ENCODE measurements at places on chromosomes 6 and 20. TPM values are rescaled to one million over a fixed set of nuclear protein-coding genes. Genes with fewer than 3 reads are reported as not detected.

DNA sequence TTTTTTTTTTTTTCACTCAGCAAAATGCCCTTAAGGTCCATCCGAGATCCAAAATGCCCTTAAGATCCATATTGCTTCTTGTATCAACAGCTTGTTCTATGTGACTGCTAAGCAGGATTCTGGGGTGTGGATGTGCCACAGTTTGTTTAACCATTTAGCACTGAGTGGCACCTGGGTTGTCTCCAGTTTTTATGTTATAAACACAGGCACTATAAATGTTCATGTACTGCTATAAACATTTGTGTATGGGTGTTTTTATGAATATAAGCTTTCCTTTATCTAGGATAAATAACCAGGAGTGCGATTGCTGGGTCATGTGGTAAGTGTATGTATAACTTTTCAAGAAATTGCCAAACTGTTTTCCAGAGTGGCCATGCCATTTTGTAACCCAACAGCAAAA lies 386.0 kb downstream of the RNGTT start:
- no peak overlapping the region for H3K27ac ChIP-seq
- no peaks in the 10 kb centered on the region for H3K36me3 ChIP-seq
- no peak for DNase-seq
- no peaks in the 10 kb centered on the region for H3K27me3 ChIP-seq

Gene HBS1L
- total RNA-seq, result 31.2 TPM

DNA sequence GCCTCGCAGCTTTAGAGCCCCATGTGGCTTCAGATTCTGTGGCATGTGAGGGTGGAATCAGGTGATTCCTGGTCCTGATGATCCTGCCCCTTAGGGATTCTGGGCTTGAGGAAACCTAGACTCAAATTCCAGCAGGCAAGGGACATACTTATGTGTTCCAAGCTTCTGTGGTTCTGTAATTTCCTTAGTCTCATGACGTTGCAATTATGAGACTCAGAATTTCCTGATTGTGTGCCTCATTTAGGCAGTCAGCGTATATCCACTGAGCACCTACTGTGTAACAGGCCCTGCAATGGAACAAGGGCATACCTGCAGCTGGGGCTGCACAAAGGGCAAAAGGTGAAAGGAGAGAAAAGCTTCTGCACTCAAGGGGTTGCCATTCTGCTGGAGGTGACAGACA lies 11.6 kb upstream of the BPIFB4 start:
- no peaks in the 10 kb centered on the region for H3K27me3 ChIP-seq
- no peaks in the 10 kb centered on the region for H3K36me3 ChIP-seq
- no peak overlapping the region for H3K4me3 ChIP-seq
- H3K27ac ChIP-seq, result no peak overlapping the region

- H3K36me3 ChIP-seq, result no peaks in the 10 kb centered on the region
- no peaks in the 10 kb centered on the region for H3K27me3 ChIP-seq
- H3K27ac ChIP-seq, result no peak overlapping the region
- no peak for DNase-seq
- no peaks in the 10 kb centered on the region for H3K4me1 ChIP-seq
These were observed 174.9 kb upstream of the C6orf118 start for GRCh38 chr6:165484178-165484889.

Gene KCNQ5
- total RNA-seq, result 0.21 TPM

- no peak for DNase-seq
- no peaks in the 10 kb centered on the region for H3K4me1 ChIP-seq
- H3K27ac ChIP-seq, result no peak overlapping the region
- no peaks in the 10 kb centered on the region for H3K27me3 ChIP-seq
These were observed 120.1 kb upstream of the TCF21 start for GRCh38 chr6:133768656-133769295.

DNA sequence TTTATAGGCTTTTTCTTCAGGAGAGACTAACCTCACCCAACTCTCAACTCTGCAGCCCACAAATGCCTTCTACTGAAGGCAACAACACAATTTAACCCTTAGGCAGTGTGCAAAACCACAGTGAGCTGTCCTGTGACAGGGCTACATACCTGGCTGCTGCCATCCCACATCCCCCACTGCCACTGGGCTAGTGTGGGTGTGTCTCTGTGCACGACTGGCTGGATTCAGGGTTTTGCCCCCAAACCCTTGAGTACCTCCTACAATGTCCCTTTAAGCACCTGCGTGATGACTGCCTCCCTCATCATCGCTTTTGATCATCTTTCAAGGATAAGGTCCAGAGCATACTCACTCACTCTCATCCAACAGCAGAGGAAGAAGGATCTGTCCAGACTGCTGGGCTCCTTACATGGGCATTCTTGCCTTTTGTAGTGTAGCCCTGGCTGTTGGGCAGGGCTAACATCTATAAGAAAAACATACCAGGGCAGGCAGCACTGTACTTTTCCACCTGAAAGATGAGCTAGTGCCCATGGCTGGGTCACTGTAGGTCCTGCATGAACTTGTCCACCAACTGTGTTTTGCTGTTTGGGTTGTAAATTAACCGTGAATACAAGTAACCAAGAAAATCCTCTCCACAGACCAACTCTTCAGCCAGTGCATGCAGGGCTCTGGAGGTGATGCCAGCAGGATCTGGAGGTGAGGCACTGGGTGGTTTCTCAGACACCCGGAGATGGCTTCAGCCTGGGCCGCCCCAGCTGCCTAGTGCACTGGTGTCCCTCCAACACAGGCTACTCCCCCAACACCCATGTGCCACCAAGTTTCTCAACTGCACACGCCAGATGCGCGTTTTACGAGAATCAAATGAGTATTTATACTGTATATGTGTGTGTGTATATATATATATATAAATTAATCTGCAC lies 45.2 kb downstream of the PLCG1 start:
- H3K4me3 ChIP-seq, result no peak overlapping the region
- peak; percentile 7 for DNase-seq
- H3K4me1 ChIP-seq, result no peaks in the 10 kb centered on the region
- H3K27me3 ChIP-seq, result no peaks in the 10 kb centered on the region
- no peak overlapping the region for H3K27ac ChIP-seq

DNA sequence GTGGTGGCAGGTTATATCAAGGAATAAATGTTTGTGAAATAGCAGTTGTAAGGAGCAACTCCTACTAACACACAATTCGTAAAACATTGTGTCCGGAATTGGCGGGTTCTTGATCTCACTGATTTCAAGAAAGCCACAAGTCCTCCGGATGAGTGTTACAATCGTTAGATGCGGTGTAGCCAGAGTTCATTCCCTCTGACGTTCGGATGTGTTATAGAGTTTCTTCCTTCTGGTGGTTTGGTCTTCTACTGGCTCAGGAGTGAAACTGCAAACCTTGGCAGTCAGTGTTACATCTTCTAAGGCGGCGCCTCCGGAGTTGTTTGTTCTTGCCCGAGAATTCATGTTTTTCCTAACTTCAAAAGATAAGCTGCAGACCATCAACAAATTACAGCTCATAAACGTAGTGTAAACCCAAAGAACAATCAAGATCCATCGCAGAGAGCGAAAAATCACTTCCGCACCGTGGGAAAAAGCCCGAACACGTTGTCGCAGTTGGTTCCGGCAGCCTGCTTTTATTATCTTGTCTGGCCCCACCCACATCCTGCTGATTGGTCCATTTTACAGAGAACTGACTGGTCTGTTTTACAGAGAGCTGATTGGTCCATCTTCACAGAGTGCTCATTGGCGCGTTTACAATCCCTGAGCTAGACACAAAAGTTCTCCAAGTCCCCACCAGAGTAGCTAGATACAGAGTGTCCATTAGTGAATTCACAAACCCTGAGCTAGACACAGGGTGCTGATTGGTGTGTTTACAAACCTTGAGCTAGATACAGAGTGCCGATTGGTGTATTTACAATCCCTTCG lies 58.2 kb downstream of the TRIM27 start:
- H3K4me3 ChIP-seq, result peak overlapping the region; percentile 67
- no peaks in the 10 kb centered on the region for H3K27me3 ChIP-seq
- DNase-seq, result peak; percentile 19
- H3K4me1 ChIP-seq, result no peaks in the 10 kb centered on the region

GRCh38 chr6:130313206-130313605 lies 52.6 kb upstream of the TMEM200A start:
- no peaks in the 10 kb centered on the region for H3K27me3 ChIP-seq
- H3K36me3 ChIP-seq, result no peaks in the 10 kb centered on the region
- H3K4me1 ChIP-seq, result no peaks in the 10 kb centered on the region

Gene HLA-DRA
- total RNA-seq, result 223 TPM

DNA sequence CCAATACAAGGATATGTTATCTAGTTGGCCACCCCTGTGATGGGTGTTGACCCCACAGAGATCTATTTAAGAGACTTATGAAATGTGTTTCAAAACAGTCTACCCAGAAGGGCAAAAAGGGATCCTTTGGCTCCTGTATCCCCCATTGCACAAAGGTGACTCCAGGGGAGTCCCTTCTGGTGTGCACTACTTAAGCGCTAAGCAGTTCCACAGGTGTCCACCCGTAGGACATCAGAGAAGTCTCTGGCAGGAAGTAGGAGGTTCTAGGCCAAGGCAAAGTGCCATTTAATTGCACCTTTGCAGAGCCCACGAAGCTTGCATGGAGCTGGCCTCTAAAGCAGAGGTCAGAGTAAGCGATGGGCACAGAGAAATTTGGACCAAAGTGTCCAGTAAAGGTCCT lies 147.7 kb downstream of the MRPL14 start:
- no peaks in the 10 kb centered on the region for H3K36me3 ChIP-seq
- no peaks in the 10 kb centered on the region for H3K27me3 ChIP-seq
- H3K4me3 ChIP-seq, result no peak overlapping the region
- no peak overlapping the region for H3K27ac ChIP-seq
- DNase-seq, result no peak

DNA sequence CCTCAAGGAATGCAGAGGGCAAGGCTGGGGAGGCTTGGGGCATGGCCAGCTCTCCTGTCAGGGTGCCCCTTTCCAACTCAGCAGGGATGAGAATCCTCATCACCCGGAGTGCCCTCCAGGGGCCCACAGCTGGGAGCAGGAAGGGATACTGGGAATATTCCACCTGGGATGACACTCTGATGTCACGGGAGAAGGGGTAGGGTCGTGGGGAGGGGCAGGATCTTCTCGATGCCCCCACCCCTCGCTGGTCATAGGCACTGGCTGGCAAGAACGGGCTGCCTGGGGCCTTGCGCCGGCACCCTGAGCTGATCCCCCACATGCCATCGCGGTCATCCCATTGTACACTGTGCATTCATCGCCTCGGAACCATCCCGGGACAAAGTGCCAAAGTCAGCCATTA lies 10.6 kb upstream of the NXT1 start:
- no peaks in the 10 kb centered on the region for H3K4me1 ChIP-seq
- H3K27ac ChIP-seq, result no peak overlapping the region
- no peak for DNase-seq
- no peak overlapping the region for H3K4me3 ChIP-seq

- H3K36me3 ChIP-seq, result peaks cover 21% of the 10 kb centered on the region
- DNase-seq, result peak; percentile 1
- H3K4me3 ChIP-seq, result no peak overlapping the region
- no peaks in the 10 kb centered on the region for H3K27me3 ChIP-seq
- peaks cover 20% of the 10 kb centered on the region for H3K4me1 ChIP-seq
- H3K27ac ChIP-seq, result peak overlapping the region; percentile 2
These were observed 3.6 kb downstream of the NELFCD start for GRCh38 chr20:58984691-58985090.

DNA sequence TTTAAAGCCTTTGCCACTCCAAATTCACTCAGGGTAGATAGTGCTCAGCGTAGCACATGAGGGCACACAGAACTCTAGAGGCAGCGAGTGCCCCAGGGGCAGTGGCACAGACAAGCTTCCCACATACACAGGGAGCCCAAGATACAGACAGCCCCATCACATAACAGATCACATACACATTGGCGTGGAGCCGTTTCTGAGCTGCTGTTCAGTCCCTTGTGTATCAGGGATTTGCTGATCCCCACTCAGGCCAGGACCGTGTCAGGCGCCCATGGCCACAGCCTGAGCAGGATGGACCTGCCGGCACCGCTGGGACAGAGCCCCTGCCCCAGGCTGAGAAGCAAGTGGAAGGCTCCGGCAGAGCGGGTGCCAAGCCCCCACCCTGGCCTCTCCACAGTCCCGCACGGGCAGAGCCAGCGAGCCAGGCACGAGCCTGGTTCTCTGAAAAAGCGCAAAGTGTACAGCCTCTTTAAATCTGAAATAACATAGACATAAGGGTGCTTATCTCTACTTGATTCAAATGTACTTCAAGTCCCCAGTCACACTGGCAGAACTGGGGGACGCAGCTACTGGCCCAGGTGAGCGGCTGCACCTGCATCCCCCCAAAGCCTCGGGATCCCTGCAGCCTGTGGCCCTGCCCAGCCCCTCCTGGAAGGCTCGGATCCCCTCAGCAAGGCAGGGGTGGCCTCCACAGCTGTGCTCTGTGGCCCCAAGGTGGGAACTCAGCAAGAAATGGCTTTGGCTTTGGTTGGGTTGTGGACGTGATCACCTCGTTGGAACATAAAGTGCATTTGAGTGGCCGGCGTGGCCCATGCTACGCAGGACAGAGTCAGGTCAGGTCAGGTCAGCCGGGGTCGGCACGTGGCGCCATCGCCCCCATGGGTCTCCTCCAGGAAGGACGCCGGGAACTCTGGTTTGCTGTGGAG lies 231.3 kb downstream of the ERMARD start:
- no peaks in the 10 kb centered on the region for H3K36me3 ChIP-seq
- DNase-seq, result no peak
- no peaks in the 10 kb centered on the region for H3K4me1 ChIP-seq
- no peak overlapping the region for H3K27ac ChIP-seq
- H3K4me3 ChIP-seq, result no peak overlapping the region

DNA sequence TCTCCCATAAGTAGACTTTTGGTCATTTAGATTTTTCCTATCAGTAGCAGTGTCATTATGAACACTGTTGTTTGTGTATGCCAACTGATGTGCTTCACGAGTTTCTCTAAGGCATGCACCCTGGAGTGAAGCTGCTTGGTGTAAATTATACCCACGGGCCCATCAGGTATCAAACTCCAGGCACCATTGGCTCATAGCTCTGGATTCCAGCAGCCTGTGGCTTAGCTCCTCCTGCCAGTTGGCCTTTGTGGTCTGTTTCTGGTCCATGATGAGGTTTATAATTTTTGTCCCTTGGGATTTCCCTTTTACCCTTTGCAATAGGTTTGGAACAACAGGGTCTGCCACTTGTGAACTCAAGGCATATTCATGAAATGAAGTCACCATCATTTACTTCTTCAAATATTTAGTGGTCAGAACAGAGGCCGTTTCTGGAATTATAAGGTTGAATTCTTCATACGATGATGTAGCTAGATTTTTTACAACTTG lies 350.5 kb downstream of the PRL start:
- no peak overlapping the region for H3K4me3 ChIP-seq
- peaks cover 14% of the 10 kb centered on the region for H3K4me1 ChIP-seq
- no peaks in the 10 kb centered on the region for H3K36me3 ChIP-seq
- no peak for DNase-seq

DNA sequence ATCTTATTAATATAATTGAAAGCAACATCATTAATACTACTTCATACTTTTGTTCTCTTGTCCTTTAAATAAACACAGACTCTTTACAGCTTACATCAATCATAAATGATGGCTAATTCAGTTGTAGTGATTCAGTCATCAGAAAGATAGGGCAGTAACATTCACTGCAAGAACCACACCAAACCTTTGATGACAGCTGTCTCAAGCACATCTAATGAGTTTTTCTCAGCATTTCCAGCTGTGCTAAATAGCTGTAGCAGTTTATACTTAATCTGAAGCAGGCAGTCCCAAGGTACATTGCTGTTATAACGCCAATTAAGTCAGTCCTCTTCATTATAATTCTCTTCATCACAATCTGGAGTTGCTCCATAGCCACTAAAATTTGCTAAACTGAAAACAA lies 45.7 kb downstream of the PREP start:
- H3K4me1 ChIP-seq, result no peaks in the 10 kb centered on the region
- DNase-seq, result no peak
- no peak overlapping the region for H3K4me3 ChIP-seq
- H3K27me3 ChIP-seq, result no peaks in the 10 kb centered on the region
- H3K36me3 ChIP-seq, result peaks cover 39% of the 10 kb centered on the region

Gene DLGAP4
- total RNA-seq, result 55.5 TPM
